ENCODE measurements at places on chromosomes 5 and 9.

GRCh38 chr5:142015781-142016533, 3.1 kb upstream of the GNPDA1 start:
- no peak for DNase-seq

GRCh38 chr5:10377081-10377480, 23.6 kb downstream of the MARCHF6 start:
- no peak for DNase-seq

DNA sequence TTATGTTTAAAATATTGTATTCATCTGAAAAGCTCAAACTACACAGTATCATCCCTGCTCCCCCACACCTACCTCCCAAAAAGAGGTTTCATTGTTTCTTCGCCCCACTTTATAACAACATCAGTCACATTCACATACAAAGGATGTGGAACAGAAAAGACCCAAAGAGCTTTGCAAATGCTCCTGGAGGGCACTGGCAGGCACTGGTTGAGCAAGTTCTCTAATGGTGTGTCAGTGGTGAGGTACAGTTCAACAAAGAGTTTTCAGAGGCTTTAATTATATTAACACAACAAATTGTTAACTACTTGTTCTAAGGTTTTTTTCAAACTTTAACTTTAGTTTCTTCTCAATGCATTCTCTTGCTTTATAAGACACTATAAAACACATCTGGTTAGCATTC, 54.1 kb upstream of the ECM2 start:
- DNase-seq = no peak

GRCh38 chr5:68370196-68370595, 154.6 kb downstream of the PIK3R1 start:
- no peak for DNase-seq

GRCh38 chr5:81925981-81926380, 45.8 kb upstream of the ATG10 start:
- DNase-seq = no peak

DNA sequence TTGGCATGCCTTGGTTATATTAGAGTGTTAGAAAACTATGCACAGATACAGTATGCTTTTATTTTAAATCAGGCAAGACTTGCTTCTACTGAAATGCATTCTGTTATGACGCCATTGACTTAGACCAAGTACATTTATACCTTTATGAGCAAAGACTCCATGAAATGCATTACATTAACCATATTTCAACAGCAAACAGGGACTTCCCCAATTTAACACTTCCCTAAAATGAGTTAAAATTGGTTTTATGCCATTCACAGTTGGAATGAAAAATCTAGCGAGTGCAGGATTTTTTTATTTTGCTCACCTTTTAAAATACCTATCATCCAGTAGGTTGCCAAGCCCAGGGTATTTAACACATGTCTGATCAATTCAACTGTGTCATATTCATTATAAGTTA, 272.1 kb upstream of the IZUMO3 start:
- DNase-seq = no peak

DNA sequence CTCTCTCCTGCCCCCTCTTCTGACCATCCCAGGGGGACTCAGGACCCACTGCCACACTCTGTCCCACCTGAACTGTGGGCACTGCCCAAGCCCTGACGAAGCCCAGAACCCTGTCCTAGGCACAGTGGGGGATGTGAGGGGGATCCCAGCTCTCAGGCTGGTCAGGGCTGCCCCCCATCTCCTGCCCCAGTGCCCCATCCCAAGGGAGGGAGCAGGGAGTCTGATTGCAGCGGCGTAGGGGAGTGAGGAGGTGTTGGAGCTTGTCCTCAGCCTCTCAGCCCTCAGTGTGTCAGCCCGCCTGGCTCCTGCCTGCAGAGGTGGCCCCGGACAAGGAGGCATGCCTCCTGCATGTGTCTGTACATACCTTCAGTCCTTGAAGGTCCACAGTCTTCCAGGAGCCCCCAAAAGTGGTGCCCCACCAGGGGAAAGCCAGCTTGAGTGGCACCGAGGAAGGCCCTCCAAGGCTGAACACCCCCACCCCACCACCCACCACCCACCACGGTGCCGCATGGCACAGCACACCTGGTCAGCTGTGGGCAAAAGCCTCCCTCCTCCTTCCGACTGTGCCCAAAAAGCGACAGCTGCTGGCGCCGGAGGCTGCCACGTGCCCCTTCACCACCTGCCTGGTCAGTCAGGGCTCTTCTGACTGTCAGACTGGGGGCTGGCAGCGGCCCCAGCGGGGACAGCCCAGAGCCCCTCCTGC, 930 bp downstream of the SARDH start:
- no peak for DNase-seq

- DNase-seq = no peak
These were observed 2.3 kb upstream of the PAX5 start for GRCh38 chr9:37036371-37036775.

DNA sequence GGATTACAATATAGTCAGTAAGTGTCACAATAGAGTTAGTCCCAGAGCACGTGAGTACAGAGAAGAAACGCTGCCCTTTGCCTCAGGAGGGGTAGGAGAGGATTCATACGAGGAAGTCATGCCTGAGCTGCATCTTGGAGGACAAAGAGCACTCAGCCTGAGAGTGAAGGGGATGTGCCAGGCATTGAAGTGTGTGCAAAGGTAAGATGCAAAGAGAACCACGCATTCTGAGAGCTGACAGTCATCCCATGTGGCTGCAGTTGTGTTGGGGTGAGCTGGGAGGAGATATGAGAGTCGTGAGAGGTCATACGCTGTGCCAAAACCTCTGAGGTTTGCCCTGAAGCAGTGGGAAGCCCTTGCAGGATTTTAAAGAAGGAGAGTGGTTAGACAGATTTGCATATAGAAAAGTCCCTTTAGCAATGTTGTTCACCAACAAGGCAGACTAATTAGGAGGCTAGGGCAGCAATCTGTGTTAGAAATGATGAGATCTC, 97.5 kb downstream of the PIP5K1B start:
- DNase-seq = no peak

GRCh38 chr5:14672484-14673394, 8.2 kb downstream of the OTULIN start:
- no peak for DNase-seq

DNA sequence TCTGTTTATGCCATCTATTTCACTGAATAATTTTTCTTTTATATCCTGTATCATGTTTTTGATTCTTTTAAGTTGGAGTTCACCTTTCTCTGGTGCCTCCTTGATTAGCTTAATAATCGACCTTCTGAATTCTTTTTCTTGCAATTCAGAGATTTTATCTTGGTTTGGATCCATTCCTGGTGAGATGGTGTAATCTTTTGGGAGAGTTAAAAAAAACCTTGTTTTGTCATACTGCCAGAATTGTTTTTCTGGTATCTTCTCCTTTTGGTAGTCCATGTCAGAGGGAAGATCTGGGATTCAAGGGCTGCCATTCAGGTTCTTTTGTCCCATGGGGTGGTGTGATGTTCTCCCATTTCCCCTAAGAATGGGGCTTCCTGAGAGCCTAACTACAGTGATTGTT, 800.8 kb upstream of the TYRP1 start:
- DNase-seq = no peak

DNA sequence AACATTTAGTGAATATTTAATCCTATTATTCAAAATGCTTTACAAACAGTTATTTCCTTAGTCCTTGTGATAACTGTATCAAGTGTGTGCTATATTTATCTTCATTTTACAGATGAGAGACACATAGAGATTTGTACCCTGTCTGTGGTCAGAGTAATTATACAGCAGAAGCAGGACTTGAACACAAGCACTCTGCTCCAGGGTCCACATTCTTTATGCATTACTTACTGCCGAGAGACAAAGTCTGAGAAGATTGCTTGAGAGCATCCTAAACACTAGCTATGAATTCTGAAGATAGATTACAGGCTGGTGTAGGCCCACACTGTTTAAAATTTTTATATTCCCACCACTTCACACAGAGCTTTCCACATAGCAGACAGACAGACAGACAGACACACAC, 926.1 kb upstream of the DMAC1 start:
- no peak for DNase-seq

DNA sequence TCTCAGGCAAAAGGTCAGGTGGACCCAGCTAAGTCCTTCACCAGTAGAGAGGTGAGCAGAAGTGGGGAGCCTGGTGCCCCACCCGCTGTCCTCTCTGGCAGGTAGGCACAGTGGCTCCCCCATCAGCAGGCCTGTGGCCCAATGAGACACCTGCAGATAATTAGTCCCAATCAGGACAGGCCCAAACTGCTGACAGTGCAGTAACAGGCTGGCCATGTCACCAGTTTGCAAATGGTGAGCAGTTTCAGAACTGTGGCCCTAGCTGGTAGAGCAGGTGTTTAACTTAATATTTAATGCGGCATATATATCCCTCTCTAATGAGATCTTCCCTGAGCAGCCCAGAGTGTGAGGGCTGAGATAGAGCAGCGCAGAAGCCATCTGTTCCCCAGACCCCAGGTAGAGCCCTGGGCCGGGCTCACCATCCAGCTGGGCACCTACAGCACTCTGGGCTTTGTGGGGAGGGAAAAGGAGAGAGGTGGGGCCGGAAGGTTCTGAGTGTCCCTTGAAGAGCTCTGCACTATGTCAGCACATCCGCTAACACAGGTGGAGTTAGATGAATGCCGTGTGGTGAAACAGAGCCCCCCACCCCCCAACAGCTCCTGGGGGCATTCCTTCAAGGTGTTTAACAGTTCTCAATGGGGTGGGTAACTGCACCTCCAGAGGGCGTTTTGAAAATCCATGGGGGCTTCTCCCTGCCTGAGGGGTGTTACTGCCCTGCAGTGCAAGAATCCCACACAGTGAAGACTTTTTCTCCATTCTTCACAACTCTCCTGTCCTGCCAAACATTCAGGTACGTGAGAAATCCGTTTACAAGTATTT, 120.5 kb downstream of the PAX5 start:
- no peak for DNase-seq

DNA sequence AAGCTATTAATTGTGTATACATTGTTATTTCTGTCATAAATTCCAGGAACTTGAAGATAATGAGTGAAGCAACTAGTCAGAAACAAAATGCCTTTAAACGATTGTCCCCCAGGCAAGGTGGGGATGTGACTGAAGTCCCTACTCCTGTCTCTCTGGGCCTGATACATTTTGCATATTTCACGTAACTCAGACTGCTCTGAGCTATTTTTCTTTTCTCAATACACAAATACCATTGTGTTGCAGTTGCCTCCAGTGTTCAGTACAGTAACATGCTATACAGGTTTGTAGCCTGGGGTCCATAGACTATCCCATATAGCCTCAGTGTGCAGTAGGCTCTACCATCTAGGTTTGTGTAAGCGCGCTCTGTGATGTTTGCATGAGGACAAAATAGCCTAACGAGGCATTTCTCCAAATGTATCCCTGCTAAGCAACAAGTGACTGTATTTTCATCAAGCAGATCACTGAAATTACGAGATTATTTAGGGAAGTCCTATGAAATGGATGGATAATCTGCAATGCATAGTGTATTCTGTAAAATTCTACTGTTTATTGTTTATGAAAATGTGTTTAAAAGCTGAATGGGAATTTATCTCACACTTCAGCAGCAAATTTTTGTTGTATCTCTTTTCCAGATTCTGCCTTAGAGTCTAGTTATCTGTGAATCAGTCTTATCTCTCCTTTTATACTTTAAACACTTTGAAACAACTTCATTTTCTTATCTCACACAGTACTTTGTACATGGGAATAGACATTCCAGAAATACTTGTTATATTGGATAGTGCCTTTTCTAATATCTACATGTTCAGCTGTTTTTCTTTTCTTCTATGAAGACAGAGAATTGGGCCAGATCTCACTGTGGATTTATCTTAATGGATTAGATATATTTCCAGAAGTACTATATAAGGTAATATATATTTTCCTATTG, 150.5 kb downstream of the CD180 start:
- no peak for DNase-seq

- DNase-seq = no peak
These were observed 5.2 kb upstream of the CRB2 start for GRCh38 chr9:123350590-123351310.

GRCh38 chr9:90112788-90113187, 508.0 kb downstream of the GADD45G start:
- DNase-seq = no peak

GRCh38 chr9:76617497-76618175, 146.6 kb upstream of the PCA3 start:
- DNase-seq = no peak

DNA sequence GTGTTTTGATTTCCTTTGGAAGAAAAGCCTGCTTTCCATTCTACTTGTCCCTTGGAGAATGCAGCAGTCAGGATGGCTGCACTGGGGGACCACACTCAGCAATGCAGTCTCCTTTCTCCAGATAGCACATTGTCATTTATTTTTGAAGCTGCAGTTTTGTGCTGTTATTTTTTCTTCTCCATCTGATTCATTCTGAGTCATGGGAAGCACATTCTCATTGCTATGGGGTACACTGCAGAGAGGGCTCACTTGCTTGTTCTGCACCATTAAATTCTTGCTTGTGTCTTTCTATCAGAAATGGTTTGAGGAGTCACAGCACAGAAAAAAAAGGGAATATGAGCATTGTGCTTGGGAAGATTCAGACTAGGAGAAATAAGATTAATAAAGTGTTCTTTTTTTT, 39.7 kb upstream of the POC5 start:
- no peak for DNase-seq

- DNase-seq = no peak
These were observed 131.5 kb upstream of the OTULINL start for GRCh38 chr5:14450018-14450524.

GRCh38 chr5:151271336-151271735, 18.4 kb downstream of the GM2A start:
- no peak for DNase-seq

- no peak for DNase-seq
These were observed 3.1 kb downstream of the TRPM3 start for GRCh38 chr9:71118324-71118723.

DNA sequence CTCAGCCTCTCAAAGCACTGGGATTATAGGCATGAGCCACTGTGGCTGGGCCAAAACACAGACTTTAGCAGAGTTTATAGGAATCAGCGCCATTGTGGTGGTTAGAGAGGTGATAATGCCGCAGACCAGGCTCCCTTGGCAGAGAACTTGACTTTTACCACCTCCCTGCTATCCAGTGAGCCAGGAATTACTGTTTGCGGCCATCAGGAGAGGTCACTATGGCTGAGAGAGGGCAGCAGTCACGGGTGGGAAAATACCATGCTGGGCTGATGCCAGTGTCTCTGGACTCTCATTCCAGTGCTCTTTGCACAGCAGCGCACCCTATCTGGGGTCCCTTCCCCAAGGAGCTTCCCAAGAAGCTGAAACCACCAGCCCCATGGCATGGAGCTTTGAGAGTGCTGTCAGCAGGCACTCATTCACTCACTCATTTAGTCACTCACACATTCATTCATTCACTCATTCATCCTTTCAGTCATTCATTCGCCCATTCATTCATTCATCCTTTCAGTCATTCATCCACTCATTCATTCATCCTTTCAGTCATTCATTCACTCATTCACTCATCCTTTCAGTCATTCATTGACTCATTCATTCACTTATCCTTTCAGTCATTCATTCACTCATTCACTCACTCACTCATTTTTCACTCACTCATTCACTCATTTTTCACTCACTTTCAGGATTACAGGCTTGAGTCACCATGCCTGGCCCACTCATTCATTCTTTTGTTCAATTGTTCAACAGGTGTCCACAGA, 27.3 kb upstream of the RNU6ATAC start:
- DNase-seq = no peak

DNA sequence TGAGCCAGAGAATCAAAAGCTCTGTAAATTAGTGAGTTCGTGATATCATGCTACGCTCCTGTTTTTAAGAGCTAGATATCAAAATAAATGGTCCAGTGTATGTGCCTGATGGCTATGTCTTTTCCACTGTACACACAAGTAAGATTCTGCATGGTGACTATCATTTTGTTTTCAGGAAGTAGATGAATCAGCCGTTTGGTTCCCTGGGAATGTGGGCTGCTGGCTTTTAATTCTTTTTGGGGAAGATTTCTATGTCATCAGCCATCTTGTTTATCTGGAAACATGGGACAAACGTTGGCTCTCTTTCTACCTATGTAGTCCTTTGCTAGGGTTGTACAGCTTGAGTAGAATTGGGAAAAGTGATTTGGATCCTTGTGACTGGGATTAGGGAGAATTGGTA, 126.7 kb downstream of the GRIA1 start:
- no peak for DNase-seq

All from activated T-helper 1 cell treated with Interleukin-2 at 50 U/mL for 16 hours (primary cell).